ENCODE measurements at places on chromosomes 2 and 18. TPM values are rescaled to one million over a fixed set of nuclear protein-coding genes. Genes with fewer than 3 reads are reported as not detected.

The ADD2 gene
- polyA plus RNA-seq: 0.30 TPM

The ZNF385B gene
- 0.16 TPM for polyA plus RNA-seq

GRCh38 chr2:135785032-135785431, 43.4 kb downstream of the UBXN4 start:
- no peaks in the 10 kb centered on the region for H3K27me3 ChIP-seq
- no peak for DNase-seq
- no peak overlapping the region for H3K4me3 ChIP-seq
- peaks cover 61% of the 10 kb centered on the region for H3K36me3 ChIP-seq

GRCh38 chr2:224156436-224156835, 117.3 kb upstream of the SERPINE2 start:
- H3K27ac ChIP-seq: peak overlapping the region; percentile 48
- H3K27me3 ChIP-seq: no peaks in the 10 kb centered on the region
- H3K4me3 ChIP-seq: no peak overlapping the region
- no peak for DNase-seq
- peaks cover 19% of the 10 kb centered on the region for H3K4me1 ChIP-seq

The PLEKHM3 gene
- 1.9 TPM for polyA plus RNA-seq

DNA sequence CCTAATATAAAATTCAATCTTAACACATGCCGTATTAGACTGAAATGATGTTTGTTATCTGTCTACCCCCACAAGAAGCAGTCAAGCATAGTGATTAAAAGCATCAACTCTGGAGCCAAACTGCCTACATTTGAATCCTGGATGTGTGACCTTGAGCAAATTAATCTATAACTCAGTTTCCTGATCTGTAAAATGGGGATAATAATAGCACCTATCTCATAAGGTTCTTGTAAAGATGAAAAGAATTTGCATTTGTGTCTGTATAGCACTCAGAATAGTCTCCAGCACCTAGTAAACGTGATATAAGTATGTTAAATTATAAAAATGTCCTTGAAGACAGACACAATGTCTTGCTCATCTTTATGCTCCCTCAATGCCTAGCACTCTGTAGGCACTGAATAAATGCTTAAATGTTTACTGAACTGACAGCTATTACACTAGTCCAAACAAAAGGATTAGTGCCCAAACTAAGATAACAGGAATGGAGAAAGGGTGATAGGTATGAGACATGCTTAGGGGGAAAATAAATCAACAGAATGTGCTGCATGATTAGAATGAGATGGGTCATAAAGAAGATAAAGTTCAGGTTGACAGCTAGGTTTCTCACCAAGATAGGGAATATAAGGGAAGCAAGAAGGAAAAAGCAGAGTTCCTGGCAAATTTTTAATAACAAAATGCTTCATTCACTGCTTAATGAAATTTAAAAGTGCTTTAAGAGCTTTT, 180.6 kb downstream of the ATAD2B start:
- H3K27ac ChIP-seq: peak overlapping the region; percentile 77
- peaks cover under 1% of the 10 kb centered on the region for H3K4me1 ChIP-seq
- peaks cover 16% of the 10 kb centered on the region for H3K36me3 ChIP-seq
- DNase-seq: no peak
- H3K4me3 ChIP-seq: no peak overlapping the region

DNA sequence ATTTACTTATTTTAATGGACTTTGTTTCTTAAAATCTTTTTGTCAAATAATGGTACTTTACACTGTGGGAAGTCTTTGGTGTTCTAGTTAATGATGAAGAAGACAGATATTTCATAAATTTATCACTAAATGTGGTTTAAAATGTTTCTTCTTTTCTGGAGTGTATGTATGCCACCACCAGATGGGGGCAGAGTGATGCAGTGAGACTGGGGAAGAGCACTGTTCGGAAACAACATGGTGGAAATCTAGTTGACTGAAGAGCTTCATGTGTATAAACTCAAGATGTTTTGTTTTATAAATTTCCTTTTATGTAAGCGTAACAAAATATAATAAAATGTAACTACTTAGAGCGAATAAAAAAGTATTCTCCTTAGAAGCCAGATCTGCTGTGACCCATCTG, 195.1 kb downstream of the KCNE4 start:
- no peaks in the 10 kb centered on the region for H3K4me1 ChIP-seq
- no peaks in the 10 kb centered on the region for H3K27me3 ChIP-seq
- H3K27ac ChIP-seq: no peak overlapping the region
- H3K36me3 ChIP-seq: no peaks in the 10 kb centered on the region
- peak; percentile 8 for DNase-seq

DNA sequence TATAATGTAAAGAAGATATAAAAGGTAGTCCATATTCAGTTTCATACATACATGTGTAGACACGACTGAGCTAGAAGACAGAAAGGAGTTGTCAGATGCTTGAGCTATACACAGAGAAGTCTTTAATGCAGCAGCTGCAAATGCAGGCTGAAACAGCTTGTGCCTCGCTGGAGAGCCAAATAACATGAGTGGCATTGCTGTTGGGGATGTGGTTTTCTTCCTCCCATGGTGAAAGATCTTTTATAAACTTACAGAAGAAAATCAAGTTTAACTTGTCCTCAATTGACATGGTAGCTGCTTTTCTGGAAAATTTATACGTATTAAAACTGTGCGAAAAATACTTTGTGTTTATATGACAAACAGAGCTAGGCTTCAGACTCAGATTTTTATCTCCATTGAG, 16.4 kb upstream of the IL1R1 start:
- H3K27ac ChIP-seq: peak overlapping the region; percentile 97
- DNase-seq: no peak
- H3K4me3 ChIP-seq: no peak overlapping the region
- H3K4me1 ChIP-seq: peaks cover 3% of the 10 kb centered on the region
- H3K36me3 ChIP-seq: no peaks in the 10 kb centered on the region
- no peaks in the 10 kb centered on the region for H3K27me3 ChIP-seq

The TXNDC2 gene
- polyA plus RNA-seq: 0.06 TPM

- H3K4me1 ChIP-seq: no peaks in the 10 kb centered on the region
- no peaks in the 10 kb centered on the region for H3K27me3 ChIP-seq
- DNase-seq: no peak
- H3K4me3 ChIP-seq: no peak overlapping the region
- no peak overlapping the region for H3K27ac ChIP-seq
Observed at GRCh38 chr2:145692971-145693478, 1173.1 kb upstream of the ZEB2 start.

DNA sequence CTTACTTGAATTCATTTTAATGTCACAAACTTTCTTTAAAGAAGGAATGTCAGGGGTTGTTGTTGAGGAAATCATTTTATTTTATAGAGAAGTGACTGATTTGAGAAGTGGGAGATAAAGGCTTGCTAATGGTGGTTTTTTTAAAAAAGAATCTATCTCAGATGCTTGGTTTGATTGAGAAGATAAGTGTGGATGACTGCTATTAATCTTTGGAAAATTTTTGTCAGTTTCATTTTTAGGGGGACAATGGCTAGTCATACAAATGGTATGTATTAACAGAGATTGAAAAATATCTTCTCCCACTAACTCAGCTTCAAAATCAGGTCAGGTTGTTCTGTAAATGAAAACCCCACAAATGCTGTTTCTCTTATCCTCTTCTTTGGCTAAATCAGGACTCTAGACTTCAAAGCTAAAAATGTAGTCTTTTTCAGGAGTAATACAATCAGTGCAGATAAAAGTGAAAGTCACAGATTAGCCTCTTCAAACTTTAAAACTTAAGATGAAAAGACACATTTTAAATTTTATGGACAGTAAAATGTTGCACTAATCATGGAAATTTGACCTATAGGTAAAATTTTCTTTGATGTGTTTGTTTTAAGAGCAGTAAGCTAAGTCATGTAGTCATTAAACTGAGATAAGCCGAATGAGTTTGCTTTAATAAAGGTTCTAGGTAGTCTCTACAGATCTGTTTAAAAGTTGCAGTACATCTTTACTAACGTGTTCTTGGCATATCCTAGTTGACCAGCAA, 674.2 kb upstream of the VRK2 start:
- no peak overlapping the region for H3K4me3 ChIP-seq
- no peaks in the 10 kb centered on the region for H3K27me3 ChIP-seq
- DNase-seq: no peak
- no peaks in the 10 kb centered on the region for H3K36me3 ChIP-seq

GRCh38 chr2:215874418-215874817, 138.9 kb downstream of the MREG start:
- no peak overlapping the region for H3K4me3 ChIP-seq
- DNase-seq: no peak
- H3K27ac ChIP-seq: no peak overlapping the region
- no peaks in the 10 kb centered on the region for H3K4me1 ChIP-seq

The C2orf72 gene
- 0.32 TPM for polyA plus RNA-seq

- no peaks in the 10 kb centered on the region for H3K36me3 ChIP-seq
- no peak overlapping the region for H3K4me3 ChIP-seq
- H3K27ac ChIP-seq: no peak overlapping the region
- H3K27me3 ChIP-seq: no peaks in the 10 kb centered on the region
- no peak for DNase-seq
Observed at GRCh38 chr2:96233436-96233835, 24.8 kb upstream of the STARD7 start.

The SPATA3 gene
- polyA plus RNA-seq: not detected

GRCh38 chr2:171081649-171082111, 79.0 kb downstream of the TLK1 start:
- 0 out of 2 replicates have a peak, but pooled peaks cover 9% of the 10 kb centered on the region for H3K36me3 ChIP-seq
- H3K27ac ChIP-seq: no peak overlapping the region
- H3K4me3 ChIP-seq: no peak overlapping the region
- H3K4me1 ChIP-seq: no peaks in the 10 kb centered on the region

GRCh38 chr2:189624648-189625355, 36.5 kb upstream of the ASNSD1 start:
- no peaks in the 10 kb centered on the region for H3K27me3 ChIP-seq
- H3K4me1 ChIP-seq: 0 out of 2 replicates have a peak, but pooled peaks cover 4% of the 10 kb centered on the region
- DNase-seq: no peak
- no peak overlapping the region for H3K4me3 ChIP-seq
- H3K36me3 ChIP-seq: no peaks in the 10 kb centered on the region

DNA sequence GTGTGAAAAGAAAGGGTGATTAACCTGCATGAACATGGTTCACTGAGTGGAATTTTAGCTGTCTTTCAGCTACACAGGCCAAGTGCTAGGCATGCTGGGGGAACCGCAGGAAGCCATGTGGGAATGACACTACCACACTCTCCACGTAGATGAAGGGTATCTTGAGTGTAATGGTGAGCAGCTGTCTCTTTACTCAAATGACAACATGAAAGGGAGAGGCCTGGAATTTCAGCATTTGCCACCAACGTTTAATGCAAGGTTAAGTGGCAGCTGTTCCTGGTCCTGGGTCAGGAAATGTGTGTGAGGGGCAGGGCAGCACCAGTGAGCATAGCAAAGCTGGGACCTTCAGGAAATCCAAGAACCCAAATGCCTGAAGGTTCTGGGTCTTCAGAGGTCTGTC, 588.4 kb downstream of the SLC4A3 start:
- H3K4me3 ChIP-seq: no peak overlapping the region
- H3K27me3 ChIP-seq: no peaks in the 10 kb centered on the region
- DNase-seq: no peak

GRCh38 chr2:197149546-197149945, 161.0 kb downstream of the ANKRD44 start:
- no peaks in the 10 kb centered on the region for H3K36me3 ChIP-seq
- no peaks in the 10 kb centered on the region for H3K27me3 ChIP-seq
- DNase-seq: no peak
- H3K27ac ChIP-seq: no peak overlapping the region
- H3K4me3 ChIP-seq: no peak overlapping the region
- peaks cover 5% of the 10 kb centered on the region for H3K4me1 ChIP-seq

The GREB1L gene
- under 0.01 TPM for polyA plus RNA-seq

DNA sequence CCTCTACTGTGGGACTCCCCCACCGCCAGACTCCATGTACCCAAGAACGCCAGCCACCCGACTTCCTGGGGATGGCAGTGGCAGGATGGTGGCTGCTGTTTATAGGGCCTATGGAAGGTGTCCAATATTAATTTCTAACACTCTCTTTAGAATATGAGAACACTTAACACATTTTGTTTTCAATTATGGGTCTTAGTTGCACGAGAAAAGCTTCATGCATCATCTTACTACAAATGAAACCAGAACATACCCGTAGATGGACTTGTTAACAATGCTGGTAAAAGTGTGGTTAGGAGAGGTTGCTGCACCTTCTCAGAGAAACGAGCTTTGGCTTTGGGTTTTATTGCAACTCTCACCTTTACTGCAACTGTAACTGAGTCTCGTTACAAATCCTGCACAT, 335.6 kb upstream of the ID2 start:
- no peaks in the 10 kb centered on the region for H3K4me1 ChIP-seq
- no peak overlapping the region for H3K27ac ChIP-seq
- H3K4me3 ChIP-seq: no peak overlapping the region
- no peaks in the 10 kb centered on the region for H3K27me3 ChIP-seq
- DNase-seq: no peak
- H3K36me3 ChIP-seq: no peaks in the 10 kb centered on the region

DNA sequence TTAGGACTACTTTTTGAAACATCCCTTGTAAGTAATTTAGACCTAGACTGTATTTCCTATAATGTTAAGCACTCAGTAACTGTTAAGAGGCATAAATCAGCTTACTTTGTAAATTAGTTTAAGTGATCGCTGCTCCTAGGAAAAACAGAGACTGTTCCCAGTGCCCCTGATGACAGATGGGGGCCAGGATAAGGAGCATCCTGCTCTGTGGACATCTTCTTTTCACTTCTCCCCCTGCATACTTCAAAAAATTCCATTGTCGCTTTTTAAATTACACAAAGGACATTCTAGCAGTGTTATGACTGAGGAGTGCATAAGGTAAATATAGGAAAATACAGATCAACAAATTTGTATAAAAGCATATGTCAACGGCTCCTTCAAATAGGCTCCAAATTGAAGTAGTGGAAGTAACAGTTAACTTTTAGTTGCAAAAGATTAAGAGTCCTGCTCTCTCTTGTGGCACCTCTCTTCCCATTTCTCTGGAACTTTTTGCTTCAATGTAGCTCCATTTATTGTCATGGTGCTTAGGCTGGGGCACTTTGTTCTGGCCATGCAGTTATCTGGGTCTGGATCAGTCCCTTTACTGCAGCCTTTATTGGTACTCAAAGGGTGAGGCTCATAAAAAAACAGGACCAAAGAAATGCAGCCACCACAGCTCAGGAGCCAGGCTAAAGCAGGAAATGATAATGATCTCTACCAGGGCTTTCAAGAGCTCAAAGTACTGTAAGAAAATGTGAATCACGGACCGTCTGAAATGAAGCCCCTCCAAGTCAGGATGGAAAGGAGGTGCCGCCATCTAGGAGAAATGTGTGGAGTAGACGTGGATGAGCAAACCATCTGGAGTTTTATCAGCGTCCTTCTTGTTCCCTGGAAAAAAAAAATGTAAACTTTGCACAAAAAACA, 162.1 kb upstream of the ZNF516 start:
- no peak overlapping the region for H3K27ac ChIP-seq
- no peaks in the 10 kb centered on the region for H3K36me3 ChIP-seq
- peak; percentile 48 for DNase-seq
- H3K4me1 ChIP-seq: no peaks in the 10 kb centered on the region
- no peak overlapping the region for H3K4me3 ChIP-seq

DNA sequence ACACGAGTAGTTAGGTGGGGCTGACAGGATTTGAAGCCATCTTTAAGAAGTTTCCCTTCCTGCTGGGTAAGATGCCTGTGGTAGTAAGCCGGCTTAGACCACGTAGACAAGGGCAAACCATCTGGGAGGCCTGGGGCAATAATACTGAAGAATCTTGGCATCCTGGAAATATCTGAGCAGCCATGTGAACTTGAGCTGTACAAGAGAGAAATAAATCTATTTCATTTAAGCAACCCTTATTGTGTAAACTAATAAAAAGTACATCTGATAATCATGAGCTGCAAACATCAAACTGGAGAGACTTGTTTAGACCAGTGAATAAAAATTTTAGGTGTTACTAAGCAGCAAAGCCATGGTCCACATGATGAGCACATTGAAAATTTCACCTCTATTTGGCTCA, 11.4 kb upstream of the CETN1 start:
- H3K27me3 ChIP-seq: peaks cover 21% of the 10 kb centered on the region
- H3K36me3 ChIP-seq: no peaks in the 10 kb centered on the region
- H3K4me3 ChIP-seq: no peak overlapping the region
- no peak for DNase-seq
- no peaks in the 10 kb centered on the region for H3K4me1 ChIP-seq

All from SK-N-SH (cell line).